Bone marrow (tissue), 2 donors: ENCODE measurements at places on chromosomes 11 and 22.

DNA sequence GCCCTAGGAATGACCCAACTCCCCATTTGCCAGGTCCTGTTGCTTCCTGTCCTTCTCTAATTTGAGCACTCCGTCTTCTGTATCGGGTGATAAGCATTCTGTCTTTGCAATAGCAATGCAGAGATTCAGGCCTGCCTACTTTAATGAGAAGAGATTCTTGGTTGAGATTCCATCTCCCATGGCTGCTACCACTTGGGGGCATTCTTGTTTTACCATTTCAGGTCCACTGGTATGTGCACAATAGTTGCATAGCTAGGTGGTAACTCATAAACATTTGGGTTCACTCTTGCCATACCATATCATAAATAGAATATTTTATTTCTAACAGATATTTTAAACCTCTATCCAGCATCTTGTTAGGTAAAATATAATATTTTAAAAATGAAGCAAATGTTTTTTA is 34.4 kb upstream of the CALCB start:
- no peak for DNase-seq

GRCh38 chr11:8459711-8460399 is 134.2 kb downstream of the STK33 start:
- no peak for DNase-seq

DNA sequence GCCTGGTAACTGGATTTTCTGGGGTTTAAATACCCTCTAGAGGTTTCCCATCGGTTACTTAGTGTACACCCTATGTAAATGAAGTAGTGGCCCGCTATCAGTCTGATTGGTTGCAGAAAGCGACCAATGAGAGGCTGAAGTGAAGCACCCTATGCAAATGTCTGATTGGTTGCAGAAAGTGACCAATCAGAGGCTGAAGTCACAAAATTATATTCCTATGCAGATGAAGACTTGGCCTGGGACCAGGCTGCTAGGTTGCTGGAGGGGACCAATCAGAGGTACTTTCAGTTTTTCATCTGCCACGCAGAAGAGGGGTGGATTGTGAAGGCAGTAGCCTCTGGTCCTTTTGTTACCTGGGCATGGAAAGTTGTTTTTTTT is 134.8 kb downstream of the TBC1D22A start:
- no peak for DNase-seq

DNA sequence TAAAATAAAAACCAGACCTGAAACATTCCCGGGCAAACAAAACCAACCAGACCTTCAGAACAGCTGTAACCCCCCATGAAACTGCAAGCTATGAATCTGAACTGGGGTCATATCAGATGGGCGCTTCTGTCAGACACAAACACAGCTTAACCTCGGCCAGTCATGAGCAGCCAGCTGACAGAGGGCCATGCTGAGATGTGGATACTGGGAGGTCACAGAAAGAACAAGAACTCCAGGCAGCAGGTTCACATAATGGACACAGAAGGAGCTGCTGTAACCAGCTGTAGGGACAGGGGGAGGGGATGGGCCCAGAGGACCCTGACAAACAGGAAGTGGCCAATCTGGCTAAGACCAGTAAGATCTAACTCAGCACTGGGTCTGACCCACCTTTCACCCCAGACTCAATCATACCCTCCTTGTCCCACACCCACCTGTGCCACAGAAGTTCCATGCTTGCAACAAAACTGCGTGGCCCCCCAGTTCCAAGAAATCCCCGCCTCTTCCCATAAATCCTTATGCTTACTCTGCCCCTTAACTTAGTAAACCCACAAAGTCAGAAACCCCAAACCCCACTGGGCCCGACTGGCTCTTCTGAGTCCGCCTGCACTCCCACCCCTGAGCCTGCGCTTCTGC is 4.0 kb downstream of the APOL4 start:
- DNase-seq = no peak

- no peak for DNase-seq
Observed at GRCh38 chr22:44273175-44273574, 39.6 kb downstream of the SHISAL1 start.
